Stimulated activated CD4-positive, alpha-beta T cell treated with anti-CD3 and anti-CD28 coated beads, Interleukin-2, amount 100 ng/mL, for 4 hours (primary cell): ENCODE measurements at places on chromosomes 11 and 22.

DNA sequence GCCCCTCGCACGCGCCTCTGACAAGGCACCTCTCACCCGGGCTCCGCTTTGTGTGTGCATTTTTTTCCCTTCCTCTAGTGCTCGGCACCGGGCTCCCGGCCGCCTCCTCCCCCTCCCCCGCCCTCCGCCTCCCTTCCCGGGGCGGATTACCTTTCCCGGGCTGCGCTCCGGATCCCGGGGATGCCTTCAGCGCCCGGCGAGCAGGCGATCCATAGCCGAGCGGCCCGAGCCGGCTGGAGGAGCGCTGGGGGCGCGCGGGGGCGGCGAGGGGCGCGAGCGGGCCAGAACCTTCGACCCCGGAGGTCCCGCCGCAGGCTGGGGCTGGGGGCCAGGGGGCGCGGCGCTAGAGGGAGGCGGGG lies 282 bp downstream of the MPPED2 start:
- no peak for DNase-seq

DNA sequence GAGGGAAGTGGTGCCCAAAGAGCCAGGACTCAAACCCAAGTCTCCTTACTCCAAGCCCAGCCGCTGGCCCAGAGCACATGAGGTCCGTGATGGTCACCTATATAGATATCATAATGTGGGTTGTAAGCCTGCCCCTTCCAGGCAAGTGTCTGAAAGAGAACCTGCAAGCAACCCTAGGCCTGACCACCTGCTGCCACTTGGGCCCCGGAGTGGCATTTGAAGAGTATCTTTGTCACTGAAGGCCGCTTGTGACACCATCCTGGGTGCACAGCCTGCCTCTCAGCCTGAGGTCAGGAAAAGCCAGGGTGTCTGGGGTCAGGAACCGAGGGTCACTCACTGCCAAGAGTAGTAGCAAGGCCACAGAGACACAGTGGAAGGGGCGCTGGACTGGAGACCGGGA lies 32.4 kb downstream of the OTOG start:
- DNase-seq = no peak

DNA sequence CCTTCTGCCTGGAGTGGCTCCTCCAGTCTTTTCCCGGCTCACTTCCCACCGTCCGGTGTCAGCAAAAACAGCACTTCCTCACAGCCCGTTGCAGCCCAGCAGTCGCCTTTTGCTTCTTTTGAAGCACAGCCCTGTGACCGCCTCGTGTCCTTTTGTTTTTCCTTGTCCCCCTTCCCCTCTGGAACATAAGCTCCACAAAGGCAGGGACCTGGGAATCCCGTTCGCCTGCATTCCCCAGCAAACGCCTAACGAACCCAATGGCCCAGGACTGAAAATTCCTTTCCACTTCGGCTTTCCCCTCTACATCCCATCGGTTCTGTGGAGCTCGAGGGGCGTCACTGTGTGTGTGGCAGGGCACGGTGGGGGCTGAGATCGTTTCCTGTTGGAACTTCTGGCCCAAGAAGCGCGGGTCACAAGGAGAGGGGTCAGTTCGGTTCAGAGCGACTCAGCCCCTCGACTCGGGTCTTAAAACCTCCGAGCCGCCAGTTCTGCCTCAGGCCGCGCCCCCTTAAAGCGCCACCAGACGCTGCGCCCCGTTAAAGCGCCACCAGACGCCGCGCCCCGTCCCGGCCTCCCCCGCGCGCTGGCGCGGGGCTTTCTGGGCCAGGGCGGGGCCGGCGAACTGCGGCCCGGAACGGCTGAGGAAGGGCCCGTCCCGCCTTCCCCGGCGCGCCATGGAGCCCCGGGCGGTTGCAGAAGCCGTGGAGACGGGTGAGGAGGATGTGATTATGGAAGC lies 841 bp downstream of the RIC8A start:
- DNase-seq = peak; percentile 71

DNA sequence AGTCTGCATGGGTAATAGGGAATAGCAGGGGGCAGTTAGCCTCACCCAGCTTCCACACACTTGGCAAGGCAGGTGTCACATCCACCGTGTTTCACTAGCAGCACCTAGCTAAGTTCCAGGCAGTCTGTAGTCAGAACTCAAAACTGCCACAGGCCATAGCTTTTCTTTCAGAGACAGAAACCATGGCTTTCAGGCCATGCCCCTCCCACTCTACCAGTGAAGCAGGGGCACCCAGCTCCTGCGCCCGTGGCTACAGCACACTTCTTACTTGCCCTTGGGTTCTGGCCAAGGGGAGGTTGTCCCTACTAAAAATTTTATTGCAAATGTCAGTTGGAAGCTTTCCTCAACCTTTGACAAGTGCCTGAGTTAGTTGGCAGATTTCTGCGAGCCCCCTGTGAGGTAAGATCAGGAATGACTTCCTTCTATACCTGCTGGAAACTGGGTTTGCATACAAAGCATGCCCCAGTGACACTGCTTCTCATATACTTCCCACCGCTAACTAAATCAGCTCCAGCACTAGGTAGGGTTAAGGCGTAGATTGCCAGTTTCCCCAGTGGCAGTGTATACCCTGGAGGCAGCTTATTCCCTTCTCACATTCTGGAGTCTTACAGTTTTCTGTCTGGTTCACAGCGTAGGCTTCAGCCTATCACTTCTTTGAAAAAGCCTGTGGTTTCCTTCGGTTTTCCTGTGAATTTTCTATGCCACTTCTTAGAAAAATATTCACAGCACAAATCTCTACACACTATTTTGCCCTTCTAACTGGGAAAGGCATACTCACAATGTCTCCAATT lies 139.0 kb upstream of the LUZP2 start:
- DNase-seq = no peak

GRCh38 chr11:127492029-127492428 lies 491.5 kb upstream of the KIRREL3 start:
- DNase-seq = no peak

DNA sequence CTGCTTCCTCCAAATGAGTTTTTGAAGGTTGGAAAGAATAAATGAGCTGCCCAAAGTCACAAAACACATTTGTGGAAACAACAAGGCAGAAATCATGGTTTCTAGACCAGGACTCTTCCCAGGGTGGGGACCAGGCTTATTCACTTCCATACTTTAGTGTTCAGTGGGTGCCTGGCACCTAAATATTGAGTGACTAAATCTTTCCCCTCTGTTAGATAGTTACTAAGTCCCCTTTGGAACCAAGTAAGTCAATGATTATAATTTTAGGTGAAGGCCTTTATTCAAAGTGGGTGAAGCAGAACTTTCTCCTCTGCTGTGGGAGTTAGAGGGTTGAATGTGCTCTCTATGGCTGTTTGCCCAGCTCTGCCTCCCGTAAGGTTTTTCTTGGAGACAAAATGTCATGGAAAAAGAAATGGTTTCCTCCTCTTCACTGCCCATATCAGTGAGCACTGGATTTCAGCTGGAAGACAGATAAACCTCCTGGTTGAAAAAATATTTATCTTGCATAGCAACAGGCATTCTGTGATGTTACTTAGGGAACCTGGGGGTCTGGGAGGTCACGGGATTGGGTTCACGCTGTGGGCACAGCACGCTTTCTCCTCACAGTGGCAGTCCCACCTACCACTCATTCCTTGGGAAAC lies 117.8 kb downstream of the CCDC81 start:
- DNase-seq = no peak

DNA sequence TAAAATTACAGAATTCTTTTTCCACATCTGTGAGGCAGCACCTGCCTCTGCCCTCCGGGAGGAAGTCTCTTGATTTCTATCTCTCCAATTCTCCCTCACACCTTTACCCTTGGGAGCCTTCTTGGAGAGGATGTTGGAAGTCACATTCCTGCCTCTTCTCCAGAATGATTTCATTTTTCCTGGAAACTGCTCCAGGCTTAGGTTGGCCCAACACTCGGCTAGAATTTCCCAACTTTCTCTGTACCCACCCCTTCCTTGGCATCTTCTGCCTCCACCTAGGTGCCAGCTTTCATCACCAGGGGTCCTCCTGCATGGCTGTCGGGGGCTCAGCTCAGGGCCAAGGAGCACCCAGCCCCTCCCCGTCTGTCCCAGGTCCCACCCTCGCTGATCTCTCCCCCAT lies 43.2 kb downstream of the SLCO2B1 start:
- DNase-seq = no peak

- DNase-seq = no peak
These were observed 224.4 kb upstream of the MTNR1B start for GRCh38 chr11:92744929-92745585.

- no peak for DNase-seq
These were observed 300.3 kb downstream of the ST3GAL4 start for GRCh38 chr11:126655807-126656128.

- DNase-seq = no peak
These were observed 293.3 kb upstream of the MPPED2 start for GRCh38 chr11:30879322-30880005.

GRCh38 chr11:15970506-15971214 lies 385.7 kb downstream of the SOX6 start:
- DNase-seq = no peak
